ENCODE measurements at places on chromosomes 16 and 17.
A peak's percentile ranks its signal among the peaks of the same experiment; 100 is the strongest.

GRCh38 chr17:17225901-17226300, 11.1 kb downstream of the FLCN start:
- no peak for DNase-seq

DNA sequence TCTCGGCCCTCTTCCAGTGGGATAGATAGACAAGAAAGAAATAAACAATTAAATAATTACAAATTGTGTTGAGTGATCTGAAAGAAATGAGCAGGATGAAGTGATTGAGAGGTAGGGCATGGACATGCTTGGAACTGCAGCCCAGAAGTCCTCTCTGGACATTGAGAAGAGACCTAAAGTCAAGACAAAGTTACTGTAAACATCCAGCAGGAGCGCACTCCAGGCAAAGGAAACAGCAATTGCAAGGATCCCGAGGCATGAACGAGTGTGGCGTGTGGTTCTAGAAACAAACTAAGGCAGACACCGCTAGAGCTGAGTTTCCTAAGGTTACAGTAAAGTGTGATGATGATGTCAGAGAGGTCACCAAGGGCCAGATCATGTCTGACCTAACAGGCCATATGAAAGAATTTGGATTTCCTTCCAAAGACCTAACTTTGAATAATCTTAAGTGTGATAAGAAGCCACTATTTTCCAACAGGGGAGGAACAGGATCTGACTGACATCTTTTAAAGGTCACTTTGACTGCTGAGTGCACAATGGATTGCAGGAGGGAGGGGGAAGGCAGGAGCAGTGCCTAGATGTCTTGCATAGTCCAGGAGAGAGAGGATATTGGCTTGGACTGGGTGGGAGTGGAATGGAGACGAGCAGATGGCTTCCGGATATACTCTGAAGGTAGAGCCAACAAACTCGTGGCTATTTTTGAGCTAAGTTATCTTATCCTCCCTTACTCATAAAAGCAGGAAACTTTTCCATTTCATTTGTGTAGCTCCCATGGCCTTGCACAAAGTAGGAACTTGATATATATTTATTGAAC, 19.0 kb downstream of the ABCC12 start:
- no peak for DNase-seq

- DNase-seq, result peak; percentile 67
These were observed 1.4 kb downstream of the PRAC2 start for GRCh38 chr17:48724251-48725003.

- DNase-seq, result no peak
These were observed 46.6 kb upstream of the GRIN2A start for GRCh38 chr16:10228779-10229178.

DNA sequence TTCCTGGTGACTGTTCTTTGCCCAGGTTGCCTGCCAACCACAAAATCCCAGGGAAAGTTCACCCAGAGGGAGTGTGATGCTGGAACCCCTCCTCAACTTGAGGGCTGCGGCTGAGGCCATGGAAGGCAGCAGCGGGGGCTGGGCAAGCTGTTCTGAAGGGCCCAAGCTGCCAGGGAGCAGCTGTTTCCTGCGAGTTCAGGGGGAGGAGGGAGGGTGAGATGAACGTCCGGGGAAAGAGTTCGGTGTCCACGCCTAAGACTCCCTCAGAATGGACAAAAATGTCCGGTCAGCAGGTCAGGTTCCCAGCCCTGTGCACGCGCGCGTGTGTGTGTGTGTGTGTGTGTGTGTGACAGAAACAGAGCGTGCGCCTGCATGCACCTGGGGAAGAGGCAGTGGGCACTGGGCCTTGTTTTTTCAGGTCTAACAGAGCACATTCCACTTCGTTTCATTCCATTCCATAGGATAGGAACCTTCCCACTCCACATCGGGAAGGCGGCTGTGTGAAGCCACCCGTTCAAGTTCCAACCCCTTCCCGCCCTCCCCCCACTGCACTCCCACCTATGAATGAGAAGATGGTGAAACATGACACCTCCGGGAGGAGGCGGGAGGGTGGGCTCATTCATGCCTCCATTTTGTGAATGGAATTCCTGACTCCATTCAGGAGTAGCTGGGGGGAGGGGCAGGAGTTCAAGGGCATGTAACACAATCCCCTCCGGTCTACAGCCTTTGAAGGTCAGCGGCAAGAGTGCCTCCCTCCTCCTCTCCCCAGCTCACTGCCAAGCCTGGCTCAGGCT, 15.7 kb downstream of the ETV4 start:
- DNase-seq, result peak; percentile 90

- DNase-seq, result no peak
These were observed 15.0 kb upstream of the PEMT start for GRCh38 chr17:17606416-17607000.

GRCh38 chr17:37239690-37240334, 136.0 kb upstream of the C17orf78 start:
- no peak for DNase-seq

GRCh38 chr17:78197147-78197832, 10.1 kb downstream of the AFMID start:
- peak; percentile 44 for DNase-seq

- no peak for DNase-seq
These were observed 45.1 kb downstream of the BAIAP2 start for GRCh38 chr17:81080019-81080418.

- DNase-seq, result no peak
These were observed 10.8 kb upstream of the APOH start for GRCh38 chr17:66240013-66240412.

DNA sequence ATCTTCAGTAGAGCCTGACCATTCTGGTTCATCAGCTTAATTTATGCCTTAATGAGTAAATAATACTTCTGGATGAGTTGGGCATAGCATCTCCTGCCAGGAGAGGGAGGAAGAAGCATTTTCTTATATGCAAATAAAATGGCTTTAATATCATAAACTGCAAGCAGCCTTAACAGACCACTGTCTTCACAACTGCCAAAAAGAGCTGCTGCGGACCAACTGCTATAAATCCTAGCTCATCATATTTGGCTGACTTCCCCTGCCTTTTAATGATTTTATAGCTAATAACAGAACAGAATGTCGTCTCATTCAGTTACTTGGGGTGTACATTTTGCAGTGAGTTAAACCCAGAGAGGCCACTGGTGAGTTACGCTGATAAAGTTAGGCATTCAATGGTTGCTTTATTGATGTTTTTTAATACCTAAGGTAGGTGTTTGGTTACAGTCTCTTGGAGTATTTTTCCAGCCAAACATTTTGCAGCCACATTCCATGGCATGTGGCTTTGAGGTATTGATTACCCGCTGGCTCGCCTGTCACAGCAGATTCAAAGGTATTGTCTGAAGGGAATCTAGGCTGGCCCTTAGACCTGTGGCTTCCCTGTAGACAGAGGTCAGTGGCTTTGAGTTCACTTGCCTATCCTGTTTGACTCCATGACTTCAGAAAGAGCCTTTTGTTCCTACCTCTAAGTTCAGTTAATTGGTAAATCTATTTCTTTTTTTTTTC, 16.4 kb downstream of the FAM20A start:
- DNase-seq, result no peak

DNA sequence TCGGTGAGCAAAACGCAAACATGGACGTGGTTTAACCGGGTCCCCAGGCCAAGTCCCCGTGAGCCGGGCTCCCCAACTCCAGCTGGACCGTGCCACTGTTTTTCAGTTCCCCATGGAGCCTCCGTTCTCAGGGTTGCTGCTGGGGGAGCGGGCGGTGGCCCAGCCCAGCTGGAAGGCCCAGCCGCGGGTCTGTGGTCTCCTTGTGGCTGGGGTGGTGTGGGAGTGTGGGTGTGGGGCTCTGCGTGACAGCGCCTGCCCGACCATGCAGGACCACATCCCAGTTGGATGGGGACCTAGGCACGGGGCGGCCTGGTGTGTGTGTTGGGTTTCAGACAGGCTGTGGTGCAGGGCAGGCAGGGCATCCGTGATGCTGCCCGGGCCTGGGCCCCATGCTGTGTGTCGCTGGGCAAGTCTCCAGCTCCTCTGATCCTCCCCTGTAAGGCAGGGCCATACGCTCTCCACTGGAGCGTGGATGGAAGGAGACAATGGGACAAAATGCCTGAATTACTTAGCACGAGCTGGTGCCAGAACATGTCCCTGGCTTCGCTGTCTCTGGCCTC, 40.3 kb downstream of the COX4I1 start:
- no peak for DNase-seq

- DNase-seq, result peak; percentile 86
These were observed 62.6 kb downstream of the TUBD1 start for GRCh38 chr17:59830007-59830630.

- DNase-seq, result peak; percentile 92
These were observed 5.6 kb upstream of the CIITA start for GRCh38 chr16:10871157-10871991.

GRCh38 chr17:55996826-55997225, 156.4 kb upstream of the ANKFN1 start:
- no peak for DNase-seq

GRCh38 chr16:1153480-1154160, 714 bp downstream of the CACNA1H start:
- DNase-seq, result no peak

DNA sequence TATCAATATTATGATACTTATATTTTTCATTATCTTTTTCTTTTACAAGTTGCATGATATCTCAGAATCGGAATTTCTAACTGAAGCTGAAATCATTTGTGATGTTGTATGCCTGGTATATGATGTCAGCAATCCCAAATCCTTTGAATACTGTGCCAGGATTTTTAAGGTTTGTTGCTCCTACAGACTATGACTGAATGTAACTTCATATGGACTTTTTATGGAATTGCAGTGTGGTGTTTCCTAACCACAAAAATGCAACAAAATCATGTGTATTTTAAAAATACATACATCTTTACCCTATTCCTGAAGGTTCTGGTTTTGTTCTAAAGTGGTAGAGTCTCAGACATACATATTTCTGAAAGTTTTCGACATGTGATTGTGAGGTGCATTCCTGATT, 58.8 kb upstream of the RHBDL3 start:
- DNase-seq, result no peak

- DNase-seq, result peak; percentile 21
These were observed 11.7 kb upstream of the ATP2C2 start for GRCh38 chr16:84356591-84357116.

- no peak for DNase-seq
These were observed 249.4 kb upstream of the CACNG5 start for GRCh38 chr17:66585472-66585871.

GRCh38 chr16:81647527-81647926, 131.6 kb upstream of the PLCG2 start:
- peak; percentile 80 for DNase-seq

- DNase-seq, result no peak
These were observed 979 bp downstream of the ABHD15 start for GRCh38 chr17:29565643-29566472.

- no peak for DNase-seq
These were observed 53.0 kb downstream of the TMC6 start for GRCh38 chr17:78075545-78075944.

GRCh38 chr17:45705123-45706009, 78.8 kb upstream of the CRHR1 start:
- DNase-seq, result peak; percentile 86

GRCh38 chr17:30300818-30301217, 9.1 kb upstream of the BLMH start:
- no peak for DNase-seq

GRCh38 chr17:6365200-6365943, 69.5 kb downstream of the AIPL1 start:
- peak; percentile 82 for DNase-seq

DNA sequence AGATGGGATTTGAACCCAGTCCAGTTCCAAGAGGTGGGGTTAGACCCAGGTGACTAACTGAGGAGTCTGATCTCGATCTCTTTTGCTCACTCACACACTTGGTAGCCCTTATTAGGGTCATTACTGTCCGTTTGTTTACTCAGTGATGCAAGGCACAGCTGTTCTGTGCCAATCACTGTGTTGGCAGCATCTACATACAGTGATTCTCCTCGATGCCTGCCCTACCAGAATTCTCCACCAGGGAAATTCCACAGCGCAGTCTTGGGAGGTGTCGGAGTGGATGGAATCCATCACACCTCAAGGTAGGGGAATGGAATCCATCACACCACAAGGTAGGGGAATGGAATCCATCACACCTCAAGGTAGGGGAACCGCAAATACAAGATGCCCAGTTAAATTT, 279.6 kb downstream of the MAF start:
- no peak for DNase-seq

GRCh38 chr16:188674-189073, 8.4 kb downstream of the HBQ1 start:
- no peak for DNase-seq

DNA sequence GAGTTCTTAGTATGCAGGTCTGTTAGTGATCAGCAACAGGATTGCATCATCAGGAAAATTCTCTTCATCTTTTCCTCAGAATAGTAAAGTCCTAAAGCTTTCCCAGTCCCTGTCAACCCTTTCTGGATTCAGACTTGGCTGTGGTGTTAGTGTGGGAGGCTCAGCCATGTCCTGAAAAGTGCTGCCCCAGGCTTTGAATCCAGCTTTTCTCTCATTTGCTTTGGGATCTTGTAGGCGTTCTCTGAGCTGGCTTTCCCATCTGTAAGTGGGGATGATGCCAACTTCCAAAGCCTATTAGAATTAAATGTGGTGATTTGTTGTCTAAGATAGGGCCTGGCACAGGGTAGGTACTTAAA, 3.0 kb downstream of the ALKBH5 start:
- DNase-seq, result no peak

DNA sequence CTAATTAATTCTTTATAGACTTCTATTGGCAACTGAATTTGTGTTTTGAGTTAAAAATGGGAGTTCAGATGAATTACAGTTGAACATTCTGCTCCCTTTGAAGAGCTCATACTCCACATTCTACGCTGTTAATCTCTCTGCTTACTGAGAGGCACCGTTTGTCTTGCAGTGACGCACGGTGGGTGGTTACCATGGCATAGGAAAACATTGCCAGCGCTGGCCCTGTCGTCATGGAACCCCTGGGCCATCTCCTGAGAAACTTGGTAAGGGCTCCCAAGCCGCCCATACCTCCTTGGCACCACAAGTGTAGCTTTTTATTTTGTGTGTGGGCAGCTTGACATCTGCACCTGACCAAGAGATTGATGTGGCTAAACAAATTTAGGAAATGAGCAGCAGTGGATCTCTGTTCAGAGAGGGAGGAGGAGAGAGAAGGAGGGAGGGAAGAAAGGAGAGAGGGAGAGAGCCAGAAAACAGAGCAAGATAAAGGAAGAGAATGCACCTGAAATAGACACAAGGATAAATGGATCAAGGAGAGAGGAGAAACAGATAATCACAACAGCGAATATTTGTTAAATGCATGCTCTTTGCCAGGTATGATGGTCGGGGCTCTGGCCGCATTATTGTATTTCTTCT, 398.5 kb downstream of the HAPSTR1 start:
- peak; percentile 45 for DNase-seq

- no peak for DNase-seq
These were observed 14.2 kb downstream of the CLCN7 start for GRCh38 chr16:1460602-1461138.

DNA sequence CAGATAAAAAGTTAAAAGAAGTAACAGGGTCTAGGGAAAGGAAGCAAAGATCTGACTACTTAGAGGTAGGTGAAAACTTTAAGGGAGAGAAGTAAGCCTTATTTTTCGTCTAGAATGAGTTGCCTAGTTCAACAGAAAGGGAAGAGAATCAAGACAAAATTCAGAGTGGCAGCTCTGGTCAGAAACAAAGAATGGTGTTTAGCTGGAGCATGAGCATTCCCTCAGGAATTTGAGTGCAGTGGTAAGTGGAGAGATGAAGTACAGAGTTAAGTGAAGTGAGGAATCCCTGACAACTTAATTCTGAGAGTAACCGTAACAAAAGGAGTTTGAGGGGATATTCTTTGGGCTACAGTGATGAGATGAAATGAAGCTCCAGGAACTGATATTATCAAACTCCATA, 11.5 kb downstream of the SMG6 start:
- no peak for DNase-seq
